Activated CD4-positive, alpha-beta T cell treated with anti-CD3 and anti-CD28 coated beads for 24 hours (primary cell): ENCODE measurements at places on chromosomes 3 and 15.

DNA sequence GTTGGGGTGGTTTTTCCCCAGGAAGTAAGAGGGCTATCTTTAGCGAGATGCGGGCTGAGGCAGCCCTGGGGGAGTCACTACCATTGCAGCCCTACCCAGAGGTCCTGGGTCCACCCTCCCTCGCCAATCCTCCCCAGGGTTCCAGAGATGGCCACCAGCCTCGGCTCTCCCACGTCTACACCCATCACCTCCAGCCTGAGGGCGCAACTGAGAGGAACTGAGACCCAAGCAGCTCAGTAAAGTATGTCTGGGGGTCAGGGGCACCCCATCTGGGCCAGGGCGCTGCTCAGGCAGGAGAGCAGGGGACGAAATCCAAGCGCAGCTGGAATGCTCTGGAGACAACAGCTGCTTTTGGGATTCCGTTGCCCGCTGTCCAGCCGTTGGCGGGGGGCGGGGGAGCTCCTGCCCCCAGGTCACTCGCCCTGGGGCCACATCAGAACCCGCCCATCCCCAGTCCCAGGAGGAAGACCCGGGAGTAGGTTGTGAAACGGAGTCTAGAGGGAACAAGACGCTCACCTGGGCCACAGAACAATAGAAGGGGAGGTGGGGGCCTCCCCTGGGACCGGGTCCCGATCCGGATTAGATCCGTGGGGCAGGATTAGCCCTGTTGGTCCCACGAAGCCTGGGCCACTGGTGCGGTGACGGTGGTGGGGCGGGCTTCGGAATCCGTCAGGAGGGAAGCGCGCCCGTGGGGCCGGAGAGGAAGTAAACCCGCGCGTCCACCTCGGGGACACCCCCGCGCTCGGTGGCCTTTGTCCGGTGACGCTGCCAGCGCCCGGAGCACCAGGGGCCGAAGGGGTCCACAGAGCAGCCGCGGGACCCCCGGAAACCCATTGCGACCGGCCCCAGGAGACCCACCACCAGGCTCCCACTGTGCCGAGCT is 1.4 kb upstream of the NDUFAF3 start:
- DNase-seq: no peak

- DNase-seq: no peak
Observed at GRCh38 chr3:52791366-52791765, 3.2 kb upstream of the ITIH3 start.

GRCh38 chr3:86744051-86744450 is 246.9 kb downstream of the VGLL3 start:
- DNase-seq: no peak

DNA sequence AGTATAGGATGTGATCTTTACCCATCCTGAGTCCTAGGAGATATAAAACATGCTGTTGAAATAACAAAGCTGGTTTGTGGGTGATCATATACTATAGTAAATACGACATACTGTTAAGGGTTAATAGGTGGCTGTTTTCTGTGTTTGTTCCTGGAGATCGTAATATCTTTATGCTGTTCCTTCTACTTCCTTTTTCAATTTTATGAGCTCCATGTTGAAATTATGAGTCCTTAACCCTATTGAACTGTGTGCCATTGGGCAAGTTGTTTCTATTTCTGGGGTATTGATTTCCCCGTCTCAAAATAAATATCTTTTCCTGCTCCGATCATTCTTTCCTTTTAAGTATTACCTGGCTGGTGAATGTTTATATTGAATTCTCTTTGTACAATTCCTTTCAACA is 115.1 kb downstream of the LPP start:
- DNase-seq: no peak

- DNase-seq: no peak
Observed at GRCh38 chr15:44918136-44918535, 38.4 kb upstream of the TERB2 start.

DNA sequence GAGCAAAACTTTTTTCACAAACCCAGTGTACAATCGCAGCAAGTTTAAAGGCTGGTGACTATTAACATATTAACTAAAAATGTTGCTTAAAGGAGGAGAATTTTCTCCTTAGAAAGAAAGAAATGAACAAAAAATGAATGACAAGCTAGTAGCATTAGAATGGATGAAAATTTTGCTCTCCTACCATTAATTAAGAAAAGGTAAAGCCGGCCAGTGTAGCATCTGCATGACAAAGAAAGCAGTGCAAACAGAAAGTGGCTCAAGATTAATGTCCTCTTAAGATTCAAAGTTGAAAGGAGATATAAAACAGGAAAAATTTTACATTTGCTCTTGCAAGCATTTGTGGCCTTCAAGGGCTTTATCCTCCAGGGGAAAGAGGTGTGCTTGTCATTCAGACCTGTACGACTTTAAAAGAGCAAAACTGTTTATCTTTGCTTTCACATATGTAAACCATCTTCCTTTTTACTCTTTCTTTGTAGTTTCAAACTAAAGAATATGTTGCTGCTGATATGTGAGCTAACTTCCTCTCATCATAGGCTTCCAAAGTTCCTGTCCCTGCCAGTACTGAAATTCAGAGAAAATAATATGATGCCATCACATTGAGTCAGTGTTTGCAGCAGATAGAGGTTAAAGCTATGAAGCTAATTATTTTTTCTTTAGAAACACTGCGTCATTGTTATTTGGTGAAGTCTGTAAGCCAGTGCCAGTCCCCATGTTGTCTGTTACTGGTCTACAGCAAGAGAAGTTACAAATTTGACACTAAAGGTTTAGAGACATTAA is 439.1 kb upstream of the GRM7 start:
- DNase-seq: no peak

DNA sequence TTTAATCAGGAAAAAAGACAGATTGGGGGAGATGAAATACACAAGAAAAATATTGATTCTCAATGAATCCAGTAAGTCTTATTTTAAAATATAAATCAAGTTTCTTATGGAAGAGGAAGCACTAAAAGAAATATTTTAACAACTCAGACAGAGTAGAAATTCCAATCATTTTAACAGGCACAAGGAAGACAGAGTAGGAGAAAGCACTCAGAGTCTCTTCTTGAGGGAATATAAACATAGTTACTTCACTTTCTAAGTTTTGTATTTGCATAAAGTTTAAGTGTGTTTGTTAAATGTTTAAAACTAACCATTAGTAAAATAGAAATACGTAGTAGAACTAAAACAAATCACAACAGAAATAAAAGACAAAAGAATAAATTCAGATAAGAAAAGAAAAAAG is 24.5 kb upstream of the RTP4 start:
- no peak for DNase-seq

DNA sequence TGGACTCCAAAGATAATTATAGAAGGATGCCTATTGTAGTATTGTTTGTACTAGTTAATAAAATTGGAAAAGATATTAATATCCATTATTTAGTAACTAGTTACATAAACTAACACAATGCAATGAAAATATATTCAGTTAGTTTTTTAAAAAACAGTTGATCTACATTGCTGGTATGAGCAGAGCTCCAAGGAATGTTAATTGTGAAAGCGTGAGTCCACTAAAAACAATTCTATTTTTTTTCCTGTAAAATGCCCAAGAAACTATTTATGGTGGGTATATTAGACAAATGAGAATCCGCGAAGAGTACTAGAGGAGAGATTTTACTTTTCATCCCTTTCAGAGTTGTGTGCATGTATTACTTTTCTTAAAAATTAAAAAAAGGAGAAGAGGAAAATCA is 104.3 kb downstream of the MCTP2 start:
- no peak for DNase-seq

DNA sequence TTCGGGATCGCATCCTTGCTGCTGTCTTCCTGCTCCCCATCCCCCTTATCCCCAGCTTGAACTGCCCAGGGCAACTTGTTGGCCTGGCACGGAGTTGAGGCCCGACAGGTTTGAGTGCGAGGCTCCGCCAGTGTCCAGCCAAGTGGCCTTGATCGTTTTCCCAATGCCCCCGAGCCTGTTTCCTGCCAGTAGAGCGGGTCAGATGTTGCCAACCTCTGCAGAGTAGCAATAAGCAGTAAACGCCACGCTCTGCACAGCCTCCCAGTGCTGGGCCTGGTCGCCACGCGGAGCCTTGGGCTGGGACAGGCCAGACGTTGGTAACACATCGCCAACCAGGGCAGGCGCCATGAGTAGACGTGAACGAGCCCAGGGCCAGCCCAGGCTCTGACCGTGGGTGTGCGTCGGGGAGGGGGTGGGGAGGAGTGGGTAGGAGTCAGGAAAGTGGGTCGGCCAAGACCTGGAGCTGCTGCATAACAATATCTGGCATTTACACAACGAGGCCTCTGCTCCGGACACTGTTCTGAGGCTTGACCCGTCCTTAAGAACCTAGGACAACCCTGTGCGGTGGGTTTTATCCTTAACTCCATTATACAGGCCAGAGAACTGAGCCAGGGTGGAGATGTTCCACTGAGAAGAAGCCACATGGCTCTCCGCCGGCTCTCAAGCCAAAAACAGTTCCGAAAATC is 444 bp upstream of the ABHD14A start:
- DNase-seq: no peak

- no peak for DNase-seq
Observed at GRCh38 chr3:52857864-52858263, 23.0 kb upstream of the MUSTN1 start.

GRCh38 chr3:139455855-139456254 is 20.5 kb downstream of the RBP2 start:
- no peak for DNase-seq

- no peak for DNase-seq
Observed at GRCh38 chr3:52200981-52201679, 3.2 kb downstream of the ALAS1 start.

DNA sequence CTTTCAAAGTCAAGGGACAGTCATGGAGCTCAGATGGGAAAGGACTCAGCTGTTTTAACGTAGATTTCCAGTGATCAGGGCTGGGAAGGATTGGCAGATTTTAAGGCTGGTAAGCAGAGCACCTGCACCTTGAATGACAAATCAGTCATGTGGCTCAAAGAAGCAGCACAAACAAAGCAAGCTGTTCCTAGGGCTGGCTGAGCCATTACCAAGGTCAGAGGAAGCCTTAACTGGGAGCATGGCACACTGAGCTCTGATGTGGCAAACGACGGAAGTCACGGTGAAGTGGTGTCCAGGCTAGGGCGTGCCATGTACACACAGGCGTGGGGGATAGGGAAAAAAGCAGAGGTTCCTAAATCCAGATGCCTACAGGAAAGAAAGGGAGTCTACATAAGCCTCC is 84.6 kb upstream of the PFN2 start:
- no peak for DNase-seq

DNA sequence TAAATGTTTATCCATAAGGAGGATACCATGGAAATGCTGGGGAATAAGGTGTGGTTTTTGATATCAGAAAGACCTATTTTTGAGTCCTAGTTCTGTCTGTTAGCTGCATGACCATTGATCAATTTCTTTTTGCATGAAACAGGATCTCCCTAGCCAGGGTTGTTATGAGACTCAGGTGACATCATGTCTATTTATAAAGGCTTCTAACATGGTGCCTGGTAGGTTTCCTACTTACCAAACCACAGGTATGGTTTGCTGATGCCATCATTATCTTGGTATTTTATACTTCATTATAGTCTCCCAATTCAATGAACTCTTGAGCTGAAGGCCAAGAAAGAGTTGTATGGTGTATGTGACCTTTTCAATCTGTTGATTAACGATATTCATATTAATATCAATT is 144.0 kb downstream of the CLSTN2 start:
- no peak for DNase-seq

GRCh38 chr15:40096094-40096891 is 12.4 kb downstream of the BMF start:
- no peak for DNase-seq

DNA sequence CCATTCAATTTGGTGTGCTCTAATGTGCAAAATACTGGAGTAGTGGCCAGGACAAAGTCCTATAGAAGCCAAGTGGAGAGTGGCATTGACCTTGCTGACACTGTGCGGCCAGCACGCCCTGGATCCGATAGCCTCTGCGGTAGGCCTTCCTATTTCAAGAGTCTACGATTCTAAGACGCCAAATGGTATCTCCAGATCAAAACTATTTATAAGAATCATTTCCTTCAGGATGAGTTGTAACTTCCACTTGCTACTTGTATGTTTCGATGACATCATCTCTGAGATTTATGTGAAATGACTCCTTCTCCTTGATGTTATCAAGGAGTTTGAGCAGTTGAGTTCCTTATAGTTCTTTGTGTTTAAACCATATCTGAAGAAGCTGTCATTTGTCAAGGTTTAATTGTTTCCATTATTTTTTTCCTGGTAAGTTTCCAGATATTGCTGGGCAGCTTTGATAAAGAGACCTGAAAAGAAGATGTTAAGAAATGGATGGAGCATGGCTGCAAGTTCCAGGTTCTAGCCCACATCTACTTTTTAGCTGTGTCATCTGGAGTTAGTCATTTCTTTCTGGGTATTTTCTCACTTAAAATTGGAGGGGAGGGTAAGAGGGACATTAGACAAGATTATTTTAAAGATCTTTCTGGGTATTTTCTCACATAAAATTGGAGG is 71.8 kb downstream of the TMEM44 start:
- no peak for DNase-seq

- no peak for DNase-seq
Observed at GRCh38 chr3:140521751-140522445, 156.0 kb upstream of the TRIM42 start.

- no peak for DNase-seq
Observed at GRCh38 chr3:149186219-149186618, 35.4 kb downstream of the CP start.

DNA sequence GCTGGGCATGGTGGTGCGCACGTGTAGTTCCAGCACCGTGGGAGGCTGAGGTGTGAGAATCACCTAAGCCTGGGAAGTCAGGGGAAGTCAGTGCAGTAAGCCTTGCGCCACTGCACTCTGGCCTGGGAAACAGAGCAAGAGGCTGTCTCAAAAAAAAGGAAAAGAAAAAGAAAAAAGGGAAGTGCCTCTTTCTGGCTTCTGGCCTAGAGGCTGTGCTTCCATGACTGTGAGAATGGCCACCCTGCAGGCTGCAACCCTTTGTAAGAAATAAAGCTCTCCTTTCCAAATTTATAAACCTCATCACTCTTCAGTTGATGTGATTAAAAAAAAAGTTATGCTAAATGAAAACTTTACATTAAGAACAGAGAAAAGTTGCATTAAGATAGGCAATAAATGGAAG is 774.3 kb downstream of the TUSC7 start:
- DNase-seq: no peak

GRCh38 chr3:54514416-54514815 is 392.1 kb downstream of the CACNA2D3 start:
- DNase-seq: no peak

- DNase-seq: no peak
Observed at GRCh38 chr3:2635511-2635910, 474.7 kb downstream of the IL5RA start.
